Stimulated activated CD8-positive, alpha-beta memory T cell treated with anti-CD3 and anti-CD28 coated beads, Interleukin-12 subunit alpha, Interleukin-12 subunit beta, amount 100 ng/mL, for 4 hours (primary cell): ENCODE measurements at places on chromosomes 2 and 18.

DNA sequence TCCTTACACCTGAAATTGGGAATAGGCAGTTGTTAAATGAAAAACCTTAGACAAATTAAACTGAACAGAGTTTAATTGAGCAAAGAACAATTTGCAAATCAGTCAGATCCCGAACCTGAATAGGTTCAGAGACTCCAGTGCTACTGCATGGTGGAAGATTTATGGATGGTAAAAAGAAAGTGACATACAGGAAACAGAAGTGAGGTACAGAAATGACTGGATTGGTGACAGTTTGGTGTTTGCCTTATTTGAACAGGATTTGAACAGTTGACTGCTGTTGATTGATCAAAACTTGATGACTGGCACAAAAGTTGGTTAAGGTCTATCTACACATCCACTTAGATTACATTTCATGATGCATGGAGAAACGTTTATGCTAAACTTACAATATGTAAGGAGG is 248.8 kb downstream of the HNMT start:
- DNase-seq = no peak

DNA sequence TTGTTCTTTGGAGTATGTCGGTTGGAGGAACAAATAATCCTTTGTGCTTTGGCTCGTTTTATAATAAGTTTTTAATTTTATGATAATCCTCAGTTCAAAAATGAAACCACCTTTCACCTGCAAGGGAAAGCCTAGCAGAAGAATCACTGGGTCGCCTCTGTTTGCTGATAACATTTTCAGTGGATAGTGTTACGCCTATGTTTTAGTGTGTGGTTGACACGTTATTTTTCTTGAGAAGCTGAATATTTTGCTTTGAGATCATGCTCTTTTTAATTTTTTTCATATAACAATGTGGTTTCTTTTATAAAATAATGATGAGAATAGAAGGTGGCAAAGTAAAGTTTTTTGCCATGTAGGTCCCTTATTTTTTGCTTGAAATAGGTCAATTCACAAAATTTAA is 172.7 kb upstream of the ZEB2 start:
- no peak for DNase-seq

GRCh38 chr18:55007602-55008001 is 48.3 kb upstream of the CCDC68 start:
- no peak for DNase-seq

DNA sequence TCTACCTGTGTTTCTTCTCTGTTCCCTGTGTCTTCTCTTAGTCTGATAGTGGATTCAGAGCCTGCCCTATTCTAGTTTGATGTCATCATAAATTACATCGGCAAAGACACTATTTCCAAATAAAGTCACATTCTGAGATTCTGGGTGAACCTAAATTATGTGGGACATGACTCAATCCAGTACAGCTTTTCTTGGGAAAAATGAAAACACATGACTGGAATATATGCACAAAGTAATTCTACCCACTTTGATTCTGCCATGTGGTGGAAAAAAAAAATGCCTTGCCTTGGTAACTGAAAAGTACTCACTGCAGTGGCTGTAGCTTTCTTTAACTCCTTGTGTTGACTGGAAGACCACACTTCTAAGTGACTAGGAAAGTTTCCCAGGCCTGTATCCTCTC is 73.7 kb downstream of the LRATD1 start:
- DNase-seq = no peak

GRCh38 chr2:150209746-150210145 is 277.7 kb downstream of the RND3 start:
- no peak for DNase-seq

- DNase-seq = no peak
Measured at GRCh38 chr2:45315861-45316260, 295.2 kb downstream of the SRBD1 start.

DNA sequence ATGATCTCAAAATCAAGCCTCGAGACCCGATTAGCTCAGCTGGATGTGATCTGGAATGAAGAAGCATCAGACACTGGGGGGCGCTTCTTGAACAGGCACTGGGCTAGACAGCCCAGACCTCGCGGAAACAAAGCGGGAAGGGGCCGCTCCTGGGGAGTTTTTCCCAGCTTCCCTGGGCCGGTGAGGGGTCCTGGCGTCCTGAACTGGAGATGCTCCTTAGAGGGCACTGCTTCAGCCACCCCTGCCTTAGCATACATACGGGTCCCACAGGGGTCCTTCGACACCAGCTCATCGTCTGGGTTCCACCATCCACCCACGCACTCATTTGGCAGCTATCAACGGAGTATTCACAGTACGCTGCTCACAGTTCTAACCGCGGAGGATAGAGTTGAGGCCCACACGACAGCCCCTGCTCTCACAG is 146.7 kb downstream of the TSN start:
- DNase-seq = no peak

GRCh38 chr2:62344472-62344871 is 148.6 kb downstream of the B3GNT2 start:
- DNase-seq = no peak

- no peak for DNase-seq
Measured at GRCh38 chr2:18834341-18834740, 245.0 kb upstream of the NT5C1B start.

DNA sequence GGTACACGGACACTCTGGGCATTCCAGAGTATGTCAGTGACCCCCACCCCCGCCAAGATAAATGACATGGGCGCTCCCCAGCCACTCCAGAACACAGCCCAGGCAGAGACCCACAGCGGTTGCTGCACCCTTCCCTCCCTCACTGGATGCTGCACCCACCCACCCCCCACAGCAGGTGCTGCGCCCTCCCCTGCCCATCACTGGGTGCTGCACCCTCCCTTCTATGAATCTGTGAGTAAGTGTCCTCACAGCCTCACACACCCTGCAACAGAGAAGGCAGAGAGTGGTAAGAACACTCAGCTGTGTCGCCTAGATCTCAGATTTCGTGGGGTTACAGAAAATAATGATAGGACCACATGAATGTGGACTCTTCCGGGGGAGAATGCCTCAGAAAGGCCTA is 23.5 kb downstream of the CHMP1B start:
- no peak for DNase-seq
